Naive thymus-derived CD4-positive, alpha-beta T cell (primary cell): ENCODE measurements at places on chromosomes 11 and 22. TPM values are rescaled to one million over a fixed set of nuclear protein-coding genes. Genes with fewer than 3 reads are reported as not detected.

GRCh38 chr11:44950625-44951476, at the start of gene TP53I11:
TSS of gene TP53I11 (minus strand) at chr11:44950883. CDS start at chr11:44938335, 12,548 bp downstream.
- peak; percentile 79 for DNase-seq

DNA sequence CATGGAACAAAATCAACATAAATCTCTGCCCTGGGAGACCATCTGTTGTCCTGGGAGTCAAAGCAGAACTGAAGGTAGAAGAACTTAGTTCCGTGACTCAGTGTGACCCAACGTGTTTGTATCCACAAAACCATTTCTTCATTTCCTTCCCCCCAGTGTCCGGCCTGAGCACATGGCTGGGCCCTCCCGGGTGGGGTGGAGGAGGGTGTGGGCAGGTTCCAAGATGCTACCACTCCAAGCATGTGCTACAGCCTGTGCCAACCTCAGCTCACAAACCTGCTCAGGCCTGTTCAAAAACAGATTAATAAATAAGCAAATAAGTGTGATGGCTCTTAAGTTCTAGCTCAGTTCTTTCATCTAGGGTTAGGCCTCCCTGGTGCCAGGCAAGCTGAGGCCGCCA, 55.3 kb downstream of the SHANK2 start:
- no peak for DNase-seq

- no peak for DNase-seq
Measured at GRCh38 chr11:129455756-129456655, 80.4 kb downstream of the BARX2 start.

- DNase-seq, result no peak
Measured at GRCh38 chr11:108780119-108780518, 115.2 kb downstream of the DDX10 start.

DNA sequence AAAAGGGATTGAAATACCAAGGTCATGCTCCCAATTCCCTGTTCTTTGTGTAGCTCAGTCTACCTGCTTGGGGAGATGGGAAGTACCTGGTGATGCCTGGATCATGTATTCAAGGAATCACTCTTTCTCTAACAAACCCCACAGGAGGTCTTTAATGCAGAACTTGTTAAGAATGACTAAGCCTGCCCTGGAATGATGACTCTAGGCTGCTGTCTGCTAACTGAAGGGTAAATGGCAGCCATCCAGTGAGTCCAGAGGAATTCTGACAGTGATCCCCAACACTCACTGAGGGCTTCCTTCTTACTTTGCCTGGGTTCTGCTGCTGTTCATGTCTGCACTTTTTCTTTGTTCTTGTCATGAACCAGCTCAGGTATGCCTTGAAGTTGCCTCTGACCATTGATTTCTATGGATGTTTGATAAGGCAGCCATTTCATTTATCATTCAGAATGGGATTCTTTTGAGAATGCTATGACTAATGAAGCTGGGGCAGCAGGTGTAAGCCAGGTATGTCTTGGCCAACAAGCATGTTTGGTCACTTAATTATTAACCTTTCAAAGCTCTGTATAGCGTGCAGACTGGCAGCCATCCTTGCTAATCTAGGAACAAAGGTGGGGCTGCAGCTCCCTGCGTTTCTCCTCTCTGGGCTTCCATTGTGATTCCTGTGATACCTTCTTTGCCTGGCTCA, 11.4 kb downstream of the PRSS23 start:
- no peak for DNase-seq

DNA sequence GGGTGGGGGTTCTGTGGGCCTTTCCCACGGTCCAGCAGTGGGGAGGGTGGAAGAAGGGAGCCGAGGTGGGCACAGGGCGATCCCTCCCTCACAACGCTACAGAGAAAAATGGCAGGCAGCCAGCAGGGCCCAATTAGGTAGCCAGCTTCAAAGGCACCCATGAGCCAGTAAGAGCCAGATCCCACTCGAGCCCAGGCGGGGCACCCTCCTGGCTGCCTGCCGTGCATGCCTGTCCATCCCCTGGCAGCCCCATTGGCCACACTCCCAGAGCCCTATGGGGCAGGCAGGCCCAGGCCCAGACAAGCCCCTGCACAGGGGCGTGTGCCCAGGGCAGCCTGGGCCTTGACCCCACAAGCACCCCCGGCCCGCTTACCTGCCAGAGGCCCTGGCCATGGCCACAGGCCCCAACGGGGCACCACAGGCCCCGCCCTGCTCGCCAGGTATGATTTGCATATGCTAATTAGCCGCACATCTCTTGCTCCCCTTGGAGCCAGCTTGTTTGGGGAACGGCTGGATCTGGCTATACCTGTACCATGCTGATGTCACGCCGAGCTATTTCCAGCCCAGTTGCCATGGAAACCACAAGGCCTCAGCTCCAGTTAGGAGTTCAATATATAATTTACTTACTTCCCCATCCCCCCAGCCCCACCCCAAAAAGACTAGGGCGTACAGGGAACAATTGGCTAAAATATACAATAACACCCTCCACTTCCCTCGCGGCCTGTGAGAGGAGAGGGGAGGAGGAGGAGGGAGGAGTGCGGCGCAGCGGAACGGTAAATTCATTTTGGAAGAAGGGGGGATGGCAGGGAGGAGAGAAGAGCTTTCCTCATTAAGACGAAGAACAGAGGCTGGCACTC, 47.5 kb upstream of the TCF20 start:
- no peak for DNase-seq

The VSIG10L2 gene
- total RNA-seq, result not detected
